ENCODE measurements at places on chromosomes 11 and 22.

- DNase-seq, result no peak
These were observed 32.6 kb upstream of the CRYBB3 start for GRCh38 chr22:25167082-25167481.

DNA sequence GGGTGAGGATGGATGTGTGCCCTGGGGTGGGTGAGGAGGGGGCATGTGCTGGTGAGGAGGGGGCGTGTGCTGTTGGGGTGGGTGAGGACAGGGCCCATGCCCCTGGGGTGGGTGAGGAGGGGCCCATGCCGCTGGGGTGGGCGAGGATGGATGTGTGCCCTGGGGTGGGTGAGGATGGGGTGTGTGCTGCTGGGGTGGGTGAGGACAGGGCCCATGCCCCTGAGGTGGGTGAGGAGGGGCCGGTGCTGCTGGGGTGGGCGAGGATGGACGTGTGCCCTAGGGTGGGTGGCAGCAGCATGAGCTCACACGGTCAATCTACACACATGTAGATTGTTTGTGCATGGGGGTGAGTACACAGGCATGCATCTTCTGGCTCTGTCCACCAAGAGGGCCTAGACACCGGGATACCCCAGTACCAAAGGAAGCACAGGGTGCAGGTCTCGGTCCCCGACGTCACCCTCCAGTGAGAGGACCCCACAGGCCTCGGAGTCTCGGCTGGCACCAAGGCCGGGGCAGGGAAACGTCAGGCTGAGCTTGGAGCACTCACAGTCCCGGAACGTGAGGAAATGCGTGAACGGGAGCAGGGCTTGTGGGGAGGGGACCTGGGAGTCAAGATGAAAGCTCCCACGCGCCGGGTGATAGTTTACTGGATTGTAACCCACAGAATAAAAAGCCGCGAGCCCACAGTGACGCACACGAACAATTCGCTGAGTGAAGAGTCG is 37.4 kb upstream of the TOLLIP start:
- DNase-seq, result no peak

DNA sequence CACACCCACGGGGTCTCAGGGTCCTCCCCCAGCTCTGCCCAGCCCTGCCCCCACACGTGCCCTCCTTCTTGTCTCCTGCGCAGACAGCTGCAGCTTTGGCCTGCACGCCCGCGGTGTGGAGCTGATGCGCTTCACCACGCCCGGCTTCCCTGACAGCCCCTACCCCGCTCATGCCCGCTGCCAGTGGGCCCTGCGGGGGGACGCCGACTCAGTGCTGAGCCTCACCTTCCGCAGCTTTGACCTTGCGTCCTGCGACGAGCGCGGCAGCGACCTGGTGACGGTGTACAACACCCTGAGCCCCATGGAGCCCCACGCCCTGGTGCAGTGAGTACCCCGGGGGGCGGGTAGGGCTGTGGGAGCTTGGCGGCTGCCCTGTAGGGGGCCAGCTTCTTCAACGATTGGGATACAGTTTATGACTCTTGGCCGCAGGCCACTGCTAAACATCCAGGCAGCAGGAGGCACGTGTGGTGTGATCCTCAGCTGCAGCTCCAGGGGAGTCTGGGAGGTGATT is 30.8 kb downstream of the ST14 start:
- DNase-seq, result no peak

GRCh38 chr22:49286181-49286760 is 541.4 kb downstream of the BRD1 start:
- no peak for DNase-seq

DNA sequence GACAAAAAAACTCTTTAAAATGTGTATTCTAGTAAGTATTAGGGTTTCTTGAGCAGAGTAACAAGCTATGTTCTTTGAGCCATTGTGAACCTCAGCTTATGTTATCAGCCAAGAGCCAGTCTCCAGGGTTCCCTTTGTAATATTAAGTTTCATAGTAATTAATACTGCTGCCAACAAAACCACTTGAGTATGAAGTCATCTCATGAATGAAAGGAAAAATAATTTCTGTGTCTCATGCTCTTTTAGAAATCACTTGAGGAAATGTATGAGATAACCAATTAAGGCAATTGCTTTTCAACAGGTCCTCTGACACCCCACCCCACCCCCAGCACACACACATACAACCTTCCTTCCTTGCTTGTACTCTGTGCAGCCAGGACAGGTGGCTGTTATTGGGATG is 59.9 kb downstream of the BBOX1 start:
- DNase-seq, result no peak

- no peak for DNase-seq
These were observed 10.8 kb upstream of the ANKRD13D start for GRCh38 chr11:67278135-67278938.

DNA sequence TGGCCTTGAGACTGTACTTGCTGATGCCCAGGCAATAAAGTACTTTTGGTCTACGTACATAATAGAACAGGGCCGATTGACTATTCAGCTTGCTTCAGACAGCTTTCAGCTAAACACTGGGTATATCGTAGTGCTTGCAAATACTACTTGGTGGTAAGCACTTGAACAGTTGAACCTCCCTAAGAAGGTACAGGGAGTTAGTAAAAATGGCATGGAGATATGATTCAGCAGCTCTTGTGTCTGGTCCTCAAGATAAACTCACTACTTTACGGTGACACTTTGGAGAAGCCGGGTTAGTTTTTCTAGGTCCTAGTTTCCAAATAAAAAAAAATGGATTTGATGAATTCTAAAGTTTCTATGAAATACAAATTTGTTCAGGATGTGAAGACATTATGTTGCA is 7.3 kb downstream of the CCDC117 start:
- DNase-seq, result no peak

- DNase-seq, result no peak
These were observed 18.1 kb downstream of the BTG4 start for GRCh38 chr11:111494040-111494439.

DNA sequence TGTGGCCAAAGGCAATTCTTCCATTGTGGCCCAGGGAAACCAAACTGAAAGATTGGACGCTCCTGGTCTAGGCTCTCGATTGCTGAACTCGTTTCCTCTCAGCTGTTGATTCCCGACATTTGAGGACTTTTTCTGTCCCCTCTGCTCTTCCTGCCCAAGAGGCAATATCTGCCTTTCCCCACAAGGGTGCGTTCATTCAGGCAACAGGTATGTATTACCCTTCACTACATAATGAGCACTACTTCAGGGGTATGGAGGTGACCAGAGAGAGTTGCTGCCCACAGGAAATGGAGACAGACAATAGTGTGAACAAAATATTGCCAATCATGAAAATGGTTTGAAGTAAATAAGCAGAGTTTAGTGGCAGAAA is 8.2 kb downstream of the PTH start:
- no peak for DNase-seq

DNA sequence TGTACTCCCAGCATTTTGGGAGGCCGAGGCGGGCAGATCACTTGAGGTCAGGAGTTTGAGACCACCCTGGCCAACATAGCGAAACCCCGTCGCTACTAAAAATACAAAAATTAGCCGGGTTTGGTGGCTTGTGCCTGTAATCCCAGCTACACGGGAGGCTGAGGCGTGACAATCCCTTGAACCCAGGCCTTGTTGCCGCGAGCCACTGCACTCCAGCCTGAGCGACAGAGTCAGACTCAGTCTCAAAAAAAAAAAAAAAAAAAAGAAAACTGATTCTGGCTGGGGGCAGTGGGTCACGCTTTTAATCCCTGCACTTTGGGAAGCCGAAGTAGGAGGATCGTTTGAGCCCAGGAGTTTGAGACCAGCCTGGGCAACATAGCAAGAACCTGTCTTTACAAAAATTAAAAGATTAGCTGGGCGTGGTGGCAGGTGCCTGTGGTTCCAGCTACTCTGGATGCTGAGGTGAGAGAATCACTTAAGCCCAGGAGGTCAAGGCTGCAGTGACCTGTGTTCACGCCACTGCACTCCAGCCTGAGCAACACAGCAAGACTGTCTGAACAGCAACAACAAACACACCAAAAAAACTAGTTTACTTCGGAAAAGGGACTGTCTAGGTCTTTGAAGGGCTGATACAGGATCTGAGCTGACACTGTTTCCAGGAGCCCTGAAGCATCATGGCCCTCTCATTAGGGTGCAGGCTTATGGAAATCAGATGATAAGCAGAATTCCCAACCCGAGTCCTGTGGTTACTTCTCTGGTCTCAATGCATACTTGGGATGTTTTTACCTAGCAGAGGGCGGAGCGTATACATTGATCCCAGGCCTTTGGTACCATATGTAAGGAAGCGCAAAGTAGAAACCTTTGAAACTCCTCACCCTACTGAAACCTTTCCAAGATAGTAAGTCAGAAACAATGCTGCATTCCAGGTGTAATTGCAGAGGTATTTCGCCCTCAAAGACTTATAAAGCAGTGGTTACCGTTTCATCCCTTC is 1.8 kb upstream of the CHKB start:
- DNase-seq, result no peak

- no peak for DNase-seq
These were observed 35.6 kb downstream of the SERPINH1 start for GRCh38 chr11:75597636-75598035.

DNA sequence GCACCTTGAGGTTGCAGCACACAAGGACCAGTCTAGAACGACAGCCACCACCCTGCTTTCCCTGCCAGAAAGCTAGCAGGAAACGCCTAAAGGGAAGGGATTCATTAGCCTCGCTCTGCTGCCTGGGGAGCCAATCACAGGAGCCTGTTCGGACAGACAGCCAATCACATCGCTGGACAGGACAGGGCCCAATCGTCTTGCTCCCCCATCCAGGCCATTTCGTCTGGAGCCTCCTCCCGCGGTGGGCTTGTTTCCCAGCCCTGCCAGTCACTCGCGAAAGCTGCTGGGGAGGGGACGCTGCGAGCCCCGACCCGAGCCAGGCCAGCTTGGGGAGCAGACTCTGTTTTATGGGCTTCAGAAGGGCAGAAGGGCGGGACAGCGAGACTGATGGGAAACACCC is 79.8 kb upstream of the NCAM1 start:
- DNase-seq, result peak; percentile 90

DNA sequence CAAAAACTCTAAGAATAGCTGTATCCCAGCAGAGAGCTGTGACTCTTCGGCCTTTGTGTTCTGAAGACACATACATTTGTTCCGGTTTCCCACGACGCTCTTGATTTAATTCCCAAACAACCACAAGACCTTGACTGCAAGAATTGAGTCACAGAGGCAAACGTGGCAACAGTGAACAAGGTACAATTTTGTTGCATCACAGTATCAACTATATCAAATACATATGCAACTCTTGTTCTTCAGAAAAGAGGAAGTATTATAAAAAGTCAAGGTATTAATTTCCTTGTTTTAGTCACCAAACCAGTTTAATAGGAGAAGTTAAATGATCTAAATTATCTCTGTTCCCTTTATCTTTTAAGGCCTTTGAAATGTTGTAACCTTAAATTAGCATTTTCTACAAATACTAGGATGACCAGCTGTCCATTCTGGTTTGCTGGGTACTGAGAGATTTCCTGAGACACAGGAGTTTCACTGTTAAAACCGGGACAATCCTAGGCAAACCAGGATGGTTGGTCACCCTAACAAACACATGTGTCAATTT is 11.1 kb downstream of the HPS5 start:
- no peak for DNase-seq

DNA sequence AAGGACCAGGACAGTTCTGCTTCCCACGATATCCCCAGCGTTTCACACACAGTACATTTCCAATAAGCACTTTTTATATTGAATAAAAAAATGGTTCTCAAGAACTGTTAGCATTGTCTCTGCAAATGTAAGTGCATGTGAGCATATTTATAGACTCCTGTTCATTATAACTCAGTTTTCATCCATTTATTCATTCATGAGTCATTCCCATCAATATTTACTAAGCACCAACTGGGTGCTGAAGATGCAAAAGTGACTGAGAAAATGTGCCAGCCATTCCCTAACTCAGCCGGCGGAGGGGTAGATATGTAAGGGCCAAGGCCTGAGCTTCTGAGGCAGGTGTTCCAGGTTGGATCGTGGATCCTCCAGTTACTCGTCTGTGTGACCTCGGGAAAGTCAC is 64.8 kb downstream of the CACNG2 start:
- no peak for DNase-seq

- no peak for DNase-seq
These were observed 17.1 kb downstream of the TOM1 start for GRCh38 chr22:35316751-35317150.

DNA sequence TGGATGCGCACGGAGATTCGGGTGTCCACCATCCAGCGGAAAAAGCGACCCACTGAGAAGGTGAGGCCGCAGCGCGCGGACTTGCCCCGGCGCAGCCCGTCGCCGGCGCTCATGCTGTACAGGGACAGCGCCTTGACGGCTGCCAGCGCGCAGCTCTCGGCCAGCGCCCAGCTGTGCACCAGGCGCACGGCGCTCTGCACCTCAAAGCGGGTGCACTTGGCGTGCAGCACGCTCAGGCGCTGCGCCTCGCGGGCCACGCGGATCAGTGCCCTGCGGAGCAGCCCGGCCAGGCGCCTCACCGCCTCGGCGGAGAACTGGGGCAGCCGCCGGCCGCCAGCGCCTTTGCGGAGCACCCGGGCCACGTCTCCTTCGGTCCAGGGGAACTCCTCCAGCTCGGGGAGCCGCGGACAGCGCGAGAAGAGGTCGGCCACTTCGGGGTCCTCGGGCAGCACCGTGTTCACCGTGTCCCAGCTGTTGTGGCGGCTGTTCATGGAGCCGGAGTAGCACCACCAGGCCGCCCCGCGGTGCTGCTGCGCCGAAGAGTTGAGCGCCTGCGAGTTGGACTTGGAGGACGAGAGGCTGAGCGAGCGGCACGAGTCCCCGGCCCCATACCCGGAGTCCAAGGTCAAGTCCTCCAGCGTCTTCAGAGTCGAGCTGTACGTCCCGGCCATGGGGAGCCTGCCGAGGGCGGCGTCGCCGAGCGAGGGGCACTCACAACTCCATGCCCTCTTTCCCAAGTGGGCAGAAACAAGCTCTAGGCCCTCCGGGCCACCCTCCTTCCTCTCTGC is 703 bp downstream of the ABTB2 start:
- DNase-seq, result no peak

GRCh38 chr22:20957683-20958431 is 9.2 kb upstream of the AIFM3 start:
- no peak for DNase-seq

DNA sequence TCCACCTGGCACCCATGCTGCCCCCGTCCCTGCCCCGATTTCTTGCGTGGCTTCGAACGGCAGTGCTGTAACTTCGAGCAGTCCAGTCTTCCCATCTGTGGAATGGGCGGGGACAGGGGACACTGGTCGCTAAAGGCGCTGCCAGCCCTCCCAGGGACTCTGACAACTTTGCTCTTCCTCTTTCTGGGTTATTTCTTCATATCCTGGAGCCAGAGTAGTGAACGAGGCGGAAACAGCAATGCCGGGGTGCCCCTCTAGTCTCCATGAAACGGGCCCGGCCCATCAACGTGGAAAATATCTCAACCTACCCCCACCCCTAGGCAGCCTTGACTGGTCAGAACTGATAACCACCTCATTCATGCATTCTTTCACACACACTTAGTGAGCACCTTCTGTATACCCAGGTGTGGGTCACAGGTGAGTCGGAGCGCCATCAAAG is 42.8 kb downstream of the TRIOBP start:
- DNase-seq, result no peak
